Esophagus squamous epithelium (tissue), 5 donors: ENCODE measurements at places on chromosomes 2 and 18. TPM values are rescaled to one million over a fixed set of nuclear protein-coding genes. Genes with fewer than 3 reads are reported as not detected.

DNA sequence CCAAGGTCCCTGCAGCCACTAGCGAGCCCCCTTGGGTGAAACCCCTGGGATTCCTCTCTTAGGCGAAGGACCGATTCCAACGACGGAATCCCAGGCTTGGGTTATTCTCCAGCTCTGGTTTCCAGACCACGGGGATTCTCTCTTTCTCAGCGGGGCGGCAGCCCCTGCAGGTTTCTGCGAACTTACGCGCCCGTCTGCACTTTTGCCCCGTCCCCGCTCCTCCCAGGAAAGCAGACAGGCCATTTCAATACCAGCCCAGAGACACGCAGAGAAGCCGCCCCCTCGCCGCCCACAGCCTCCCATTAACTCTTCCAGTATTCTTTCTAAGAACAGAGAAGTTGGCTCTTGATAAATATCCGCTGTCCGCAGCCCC is 1.2 kb downstream of the CBLN2 start:
- no peaks in the 10 kb centered on the region for H3K36me3 ChIP-seq
- no peak overlapping the region for H3K27ac ChIP-seq
- peaks cover 25% of the 10 kb centered on the region for H3K4me1 ChIP-seq
- no peak overlapping the region for H3K4me3 ChIP-seq
- H3K27me3 ChIP-seq: peaks cover 2% of the 10 kb centered on the region
- DNase-seq: no peak

The SAG gene
- not detected for total RNA-seq

- no peaks in the 10 kb centered on the region for H3K27me3 ChIP-seq
- no peak overlapping the region for H3K27ac ChIP-seq
Measured at GRCh38 chr18:56672391-56672790, 21.2 kb downstream of the WDR7 start.

- no peaks in the 10 kb centered on the region for H3K27me3 ChIP-seq
- no peaks in the 10 kb centered on the region for H3K36me3 ChIP-seq
- no peak for DNase-seq
- peak overlapping the region; percentile 88 for H3K27ac ChIP-seq
- H3K4me1 ChIP-seq: peaks cover 6% of the 10 kb centered on the region
Measured at GRCh38 chr2:237475704-237476141, 11.3 kb upstream of the MLPH start.

The SEPTIN10 gene
- 87.0 TPM for total RNA-seq

GRCh38 chr2:226023383-226023782 is 623.9 kb downstream of the NYAP2 start:
- H3K4me1 ChIP-seq: no peaks in the 10 kb centered on the region
- no peaks in the 10 kb centered on the region for H3K36me3 ChIP-seq
- no peaks in the 10 kb centered on the region for H3K27me3 ChIP-seq

DNA sequence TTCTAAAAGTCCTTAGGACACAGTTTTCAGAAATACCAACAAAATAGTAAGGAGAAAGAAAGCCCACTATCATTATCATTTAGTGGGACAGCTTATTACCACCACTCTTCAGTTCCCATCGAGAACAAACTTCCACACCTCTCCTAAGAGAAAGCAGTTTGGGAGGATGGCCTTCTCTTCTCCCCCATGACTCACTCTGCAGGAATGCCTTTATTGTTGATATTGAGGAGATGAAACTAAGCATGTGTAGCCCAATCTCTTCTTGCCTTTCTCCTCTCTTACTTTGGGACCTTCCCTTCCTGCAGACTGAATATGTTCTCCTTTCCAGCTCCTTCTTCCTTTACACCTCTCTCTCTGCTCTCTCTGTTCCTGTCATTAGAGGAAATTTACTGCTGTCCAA is 30.0 kb upstream of the ERMN start:
- no peak overlapping the region for H3K27ac ChIP-seq
- no peaks in the 10 kb centered on the region for H3K27me3 ChIP-seq
- no peak overlapping the region for H3K4me3 ChIP-seq
- no peaks in the 10 kb centered on the region for H3K36me3 ChIP-seq
- no peak for DNase-seq

The WNT6 gene
- total RNA-seq: not detected

DNA sequence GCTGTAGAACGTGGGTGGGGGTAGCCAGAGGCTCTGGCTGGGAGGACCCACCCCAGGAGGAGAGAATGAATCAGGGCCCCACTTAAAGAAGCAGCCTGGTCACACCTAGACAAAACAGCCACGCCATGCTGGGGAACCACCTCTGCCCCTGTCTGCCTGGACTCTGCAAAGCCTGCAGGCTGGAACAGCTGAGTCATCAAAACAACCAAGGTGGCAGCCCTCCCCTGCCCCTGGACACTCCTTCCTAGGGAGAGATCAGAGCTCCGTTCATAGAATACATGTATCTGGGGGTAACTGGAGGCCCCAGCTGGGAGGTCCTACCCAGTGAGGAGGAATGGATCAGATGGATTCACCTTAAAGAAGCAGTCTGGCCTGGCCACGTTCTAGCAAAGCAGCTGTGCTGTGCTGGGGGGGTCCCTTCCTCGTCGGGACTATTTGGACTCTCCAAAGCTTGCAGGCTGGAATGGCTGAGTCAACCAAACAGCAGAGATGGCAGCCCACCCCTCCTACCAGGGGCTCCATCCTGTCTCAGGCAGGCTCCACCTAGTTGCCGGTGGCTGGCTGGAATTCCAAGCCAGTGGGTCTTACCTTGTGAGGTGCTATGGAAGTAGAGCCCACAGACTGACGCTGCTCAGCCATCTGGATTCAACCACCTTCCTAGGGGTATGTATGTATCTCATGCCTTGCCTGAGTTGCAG is 50.5 kb upstream of the NT5C1B start:
- H3K36me3 ChIP-seq: no peaks in the 10 kb centered on the region
- H3K27me3 ChIP-seq: no peaks in the 10 kb centered on the region
- no peak overlapping the region for H3K4me3 ChIP-seq
- no peaks in the 10 kb centered on the region for H3K4me1 ChIP-seq
- no peak overlapping the region for H3K27ac ChIP-seq

DNA sequence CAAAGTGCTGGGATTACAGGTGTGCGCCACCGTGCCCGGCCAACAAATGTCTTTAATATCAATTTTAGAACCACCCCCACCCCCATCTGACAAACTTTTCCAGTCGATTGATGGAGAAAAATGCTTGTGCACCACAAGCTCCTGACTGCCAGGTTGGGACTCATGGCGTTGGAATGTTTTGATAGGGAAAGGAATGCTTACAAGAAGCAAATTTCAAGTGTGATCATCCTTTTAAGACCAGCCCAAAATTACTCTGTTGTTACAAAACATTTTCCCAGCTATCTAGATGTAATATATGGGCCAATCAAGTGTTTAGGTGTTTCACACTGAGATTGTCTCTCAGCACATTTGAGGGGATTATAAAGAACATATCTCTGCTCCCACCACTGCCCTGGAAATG is 45.2 kb downstream of the UBXN4 start:
- H3K27ac ChIP-seq: no peak overlapping the region
- no peaks in the 10 kb centered on the region for H3K27me3 ChIP-seq
- no peak for DNase-seq
- H3K36me3 ChIP-seq: peaks cover 13% of the 10 kb centered on the region
- H3K4me1 ChIP-seq: no peaks in the 10 kb centered on the region

DNA sequence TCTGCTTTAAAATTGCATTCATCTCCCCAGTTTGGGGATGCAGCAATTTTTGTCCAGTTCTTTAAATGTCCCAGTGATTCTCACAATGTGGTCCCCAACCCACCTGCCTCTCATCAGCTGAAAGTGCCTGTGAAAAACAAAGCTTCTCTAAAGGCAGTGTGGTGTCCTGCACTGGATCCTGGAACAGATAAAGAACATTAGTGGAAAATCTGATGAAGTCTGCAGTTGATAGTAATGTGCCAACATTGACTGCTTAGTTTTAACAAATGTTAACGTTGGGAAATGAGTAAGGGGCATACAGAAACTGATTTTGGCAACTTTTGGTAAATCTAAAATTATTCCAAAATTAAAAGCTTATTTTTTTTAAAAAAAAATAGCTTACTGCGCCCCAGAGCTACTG is 9.3 kb downstream of the FZD5 start:
- H3K4me3 ChIP-seq: no peak overlapping the region
- H3K4me1 ChIP-seq: peaks cover 2% of the 10 kb centered on the region
- no peaks in the 10 kb centered on the region for H3K36me3 ChIP-seq
- no peak for DNase-seq
- H3K27ac ChIP-seq: no peak overlapping the region

The NEMP2 gene
- total RNA-seq: 1.7 TPM

GRCh38 chr18:7945882-7946281 is 378.8 kb downstream of the PTPRM start:
- H3K4me3 ChIP-seq: no peak overlapping the region
- no peaks in the 10 kb centered on the region for H3K36me3 ChIP-seq
- H3K27ac ChIP-seq: peak overlapping the region; percentile 34
- no peak for DNase-seq
- H3K4me1 ChIP-seq: no peaks in the 10 kb centered on the region

The ACKR3 gene
- total RNA-seq: 29.5 TPM

DNA sequence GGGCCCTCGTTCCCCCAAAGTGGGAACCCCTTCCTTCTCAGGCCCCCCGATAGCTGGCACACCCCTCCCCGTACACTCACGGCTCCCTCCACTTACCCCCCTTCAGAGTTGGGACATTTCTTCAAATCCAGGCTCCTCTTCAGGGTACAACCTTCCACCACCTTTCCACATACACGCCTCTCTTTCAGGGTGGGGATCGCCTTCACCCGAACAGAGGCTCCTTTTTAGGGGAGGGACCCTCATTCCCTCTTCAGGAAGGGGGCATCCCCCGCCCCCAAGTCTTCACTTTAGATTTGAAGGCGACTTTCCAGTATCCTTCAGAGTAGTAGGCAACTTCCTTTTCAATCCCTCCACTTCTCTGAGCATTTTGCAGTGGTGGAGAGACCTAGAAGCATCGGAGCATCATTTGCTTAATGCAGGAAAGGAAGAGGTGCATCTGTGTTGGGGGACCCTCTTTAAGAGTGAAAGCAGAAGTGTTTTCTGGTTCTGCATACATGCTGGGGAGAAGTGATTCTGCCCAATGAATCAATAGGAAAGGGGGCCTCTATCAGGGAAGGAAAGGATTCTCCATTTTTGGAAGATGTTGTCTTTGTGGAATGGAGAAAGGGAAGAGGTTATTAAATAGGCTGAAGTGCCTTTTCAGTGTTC is 845 bp downstream of the EML4 start:
- no peaks in the 10 kb centered on the region for H3K36me3 ChIP-seq
- peak overlapping the region; percentile 96 for H3K27ac ChIP-seq
- H3K27me3 ChIP-seq: no peaks in the 10 kb centered on the region
- H3K4me1 ChIP-seq: peaks cover 13% of the 10 kb centered on the region
- DNase-seq: no peak
- H3K4me3 ChIP-seq: peak overlapping the region; percentile 92

The ANKRD30B gene
- total RNA-seq: not detected

DNA sequence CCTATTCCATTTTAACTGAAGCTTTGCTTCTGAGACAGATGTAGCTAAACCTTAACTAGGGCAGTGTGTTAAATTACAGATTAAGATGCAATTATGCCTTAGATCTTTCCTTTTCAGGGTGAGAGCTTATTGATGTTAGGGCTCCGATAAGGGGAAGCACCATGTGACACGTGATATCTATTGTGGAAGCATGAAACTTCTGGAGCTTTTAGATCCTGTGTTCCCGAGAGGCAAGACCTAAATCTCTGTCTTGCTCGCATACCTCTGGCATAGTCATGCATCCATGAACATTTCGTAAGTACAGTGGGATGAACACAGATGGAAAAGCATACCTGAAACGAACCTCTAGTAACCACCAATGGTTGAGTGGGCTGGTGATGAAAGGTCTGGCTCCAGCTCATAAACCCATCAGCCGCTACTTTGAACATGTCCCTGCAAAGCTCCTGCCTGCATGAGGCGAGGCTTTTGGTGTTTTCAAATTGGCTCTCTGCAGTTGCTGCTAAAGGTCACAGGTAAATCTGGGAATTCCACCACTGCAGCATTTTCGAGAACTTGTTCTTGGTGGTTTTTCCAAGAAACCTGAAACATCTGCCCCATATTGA is 3.7 kb upstream of the NRP2 start:
- no peak overlapping the region for H3K4me3 ChIP-seq
- H3K27ac ChIP-seq: no peak overlapping the region
- no peaks in the 10 kb centered on the region for H3K36me3 ChIP-seq
- H3K4me1 ChIP-seq: no peaks in the 10 kb centered on the region
- no peaks in the 10 kb centered on the region for H3K27me3 ChIP-seq

The AFF3 gene
- 9.7 TPM for total RNA-seq

The SLC1A4 gene
- total RNA-seq: 28.1 TPM

The DSG4 gene
- total RNA-seq: not detected

- no peaks in the 10 kb centered on the region for H3K4me1 ChIP-seq
- no peak for DNase-seq
Measured at GRCh38 chr2:220697011-220697410, 875.1 kb downstream of the EPHA4 start.
